ENCODE measurements at places on chromosomes 6 and 20.

GRCh38 chr20:52619101-52619500 is 353.1 kb upstream of the TSHZ2 start:
- no peak for DNase-seq

- no peak for DNase-seq
These were observed 10.2 kb downstream of the SYNDIG1 start for GRCh38 chr20:24479595-24479994.

GRCh38 chr6:56683882-56684281 is 41.2 kb upstream of the DST start:
- no peak for DNase-seq

DNA sequence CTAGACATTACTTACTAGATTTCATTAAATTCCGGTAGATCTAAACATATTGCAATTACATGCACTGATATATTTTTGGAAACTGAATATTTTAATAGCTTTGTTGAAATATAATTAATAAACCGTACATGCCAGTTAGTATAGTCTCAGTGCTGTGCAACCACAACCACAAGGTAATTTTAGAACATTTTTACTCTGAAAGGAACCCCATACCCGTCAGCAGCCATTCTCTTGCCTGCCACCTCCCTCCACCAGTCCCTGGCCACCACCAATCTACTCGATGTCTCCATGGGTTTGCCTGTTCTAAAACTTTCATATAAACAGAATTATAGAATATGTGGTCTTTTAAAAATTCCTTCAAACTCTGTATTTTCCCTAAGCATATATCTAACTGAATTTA is 293.9 kb downstream of the THBS2 start:
- DNase-seq: no peak

GRCh38 chr6:26420688-26421171 is 18.7 kb downstream of the BTN3A1 start:
- DNase-seq: no peak

GRCh38 chr6:101760843-101761621 is 367.5 kb downstream of the GRIK2 start:
- no peak for DNase-seq

DNA sequence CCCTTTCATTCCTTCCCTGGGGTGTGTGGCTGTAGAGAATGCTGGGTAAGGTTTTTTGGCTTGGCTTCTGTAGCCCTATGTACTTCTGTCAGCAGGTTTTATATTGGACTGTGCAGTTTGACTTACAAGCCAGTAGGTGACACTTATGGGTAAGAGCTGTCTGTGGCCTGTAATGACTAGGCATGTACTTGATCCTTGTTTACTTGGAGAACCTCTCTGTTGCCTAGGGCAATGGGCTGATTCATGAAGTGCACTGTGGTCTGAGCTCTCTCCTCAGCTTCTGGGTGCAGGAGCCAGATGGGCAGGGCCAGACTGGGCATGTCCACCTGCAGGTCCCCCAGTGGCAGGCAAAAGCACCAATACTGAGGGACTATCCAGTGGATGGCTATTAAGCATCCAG is 544.6 kb downstream of the ADGRB3 start:
- no peak for DNase-seq

GRCh38 chr6:38695227-38695900 is 7.6 kb downstream of the GLO1 start:
- DNase-seq: no peak

GRCh38 chr20:58963060-58963584 is 17.9 kb upstream of the NELFCD start:
- no peak for DNase-seq

DNA sequence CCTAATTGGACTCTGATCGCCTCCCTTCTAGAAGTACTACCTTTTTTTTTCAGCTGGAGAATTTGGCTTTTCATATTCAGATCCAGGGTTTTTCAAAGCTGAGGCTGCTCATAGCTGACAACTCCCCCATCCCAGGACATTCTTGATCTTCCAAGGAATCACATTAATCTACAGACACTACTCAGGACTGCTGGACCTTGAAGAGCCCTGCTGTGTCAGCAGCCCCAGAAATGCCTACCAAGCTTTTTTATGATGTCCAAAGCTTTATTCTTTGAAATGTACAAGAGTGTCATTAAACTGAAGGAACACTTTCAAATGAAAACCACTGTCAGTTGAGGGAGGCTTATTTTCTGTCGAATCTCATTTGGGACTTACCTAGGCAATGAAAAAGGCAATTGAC is 704.1 kb downstream of the PTPRT start:
- DNase-seq: no peak

- no peak for DNase-seq
These were observed 45.2 kb downstream of the BACH2 start for GRCh38 chr6:90251295-90251992.

GRCh38 chr6:149910721-149911151 is 12.2 kb downstream of the RAET1G start:
- DNase-seq: no peak

DNA sequence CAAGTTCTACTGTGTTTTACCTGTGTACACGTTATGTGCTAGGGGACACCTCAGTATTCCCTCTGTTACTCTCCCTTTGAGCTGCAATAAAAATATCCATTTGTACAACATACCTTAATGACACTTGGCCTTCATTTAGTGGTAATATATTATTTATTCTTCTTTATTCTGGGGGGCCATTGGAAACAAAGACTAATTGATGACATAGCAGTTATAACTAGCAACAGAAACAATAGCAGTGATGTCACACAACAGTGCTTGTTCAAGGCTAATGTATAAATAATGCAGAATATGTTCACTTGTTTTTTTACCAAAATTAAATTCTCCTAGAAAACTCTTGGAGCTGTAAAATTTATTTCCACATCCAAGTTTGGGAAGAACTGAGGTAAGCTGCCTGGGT is 92.2 kb upstream of the FAM83B start:
- DNase-seq: no peak

DNA sequence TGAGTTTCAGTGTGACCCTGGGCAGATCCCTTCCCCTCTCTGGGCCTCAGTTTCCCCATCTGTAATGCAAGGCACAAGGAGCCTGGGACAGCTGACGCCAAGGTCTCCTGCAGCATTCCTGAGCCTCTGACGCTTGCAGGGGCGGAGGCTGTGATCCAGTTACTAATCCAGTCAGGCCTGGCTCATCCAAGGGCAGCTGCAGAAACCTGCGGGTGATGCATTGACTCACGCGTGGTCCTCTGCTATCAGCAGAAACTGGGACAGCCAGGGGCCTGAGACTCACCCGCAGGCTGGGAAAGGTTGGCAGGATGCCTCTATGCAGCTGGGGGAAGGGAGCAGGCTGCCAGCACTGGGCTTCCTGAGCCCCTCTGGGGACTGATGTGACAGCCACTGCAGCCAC is 65.0 kb upstream of the SIRPA start:
- DNase-seq: no peak

GRCh38 chr20:11015440-11015839 is 341.6 kb upstream of the JAG1 start:
- no peak for DNase-seq

GRCh38 chr6:101883505-101883904 is 490.0 kb downstream of the GRIK2 start:
- DNase-seq: no peak

DNA sequence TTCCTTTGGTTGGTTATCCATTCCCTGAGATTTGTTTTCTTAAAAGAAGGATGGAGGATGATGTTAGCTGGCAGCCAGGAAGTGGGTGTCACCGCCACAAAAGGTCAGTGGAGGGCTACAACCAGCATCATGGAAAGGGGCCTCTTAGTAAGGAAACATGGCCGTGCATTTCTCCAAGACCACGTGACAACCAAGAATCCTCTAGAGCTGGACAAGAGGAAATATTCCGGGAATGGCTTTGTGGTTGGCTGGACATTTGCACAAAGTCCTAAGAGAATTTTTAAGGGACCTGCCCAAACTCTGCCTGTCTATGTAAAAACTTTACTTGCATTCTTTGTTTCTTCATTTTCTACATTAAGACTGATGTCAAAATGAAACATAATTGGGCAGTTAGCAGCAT is 399.9 kb upstream of the MARCKS start:
- no peak for DNase-seq

DNA sequence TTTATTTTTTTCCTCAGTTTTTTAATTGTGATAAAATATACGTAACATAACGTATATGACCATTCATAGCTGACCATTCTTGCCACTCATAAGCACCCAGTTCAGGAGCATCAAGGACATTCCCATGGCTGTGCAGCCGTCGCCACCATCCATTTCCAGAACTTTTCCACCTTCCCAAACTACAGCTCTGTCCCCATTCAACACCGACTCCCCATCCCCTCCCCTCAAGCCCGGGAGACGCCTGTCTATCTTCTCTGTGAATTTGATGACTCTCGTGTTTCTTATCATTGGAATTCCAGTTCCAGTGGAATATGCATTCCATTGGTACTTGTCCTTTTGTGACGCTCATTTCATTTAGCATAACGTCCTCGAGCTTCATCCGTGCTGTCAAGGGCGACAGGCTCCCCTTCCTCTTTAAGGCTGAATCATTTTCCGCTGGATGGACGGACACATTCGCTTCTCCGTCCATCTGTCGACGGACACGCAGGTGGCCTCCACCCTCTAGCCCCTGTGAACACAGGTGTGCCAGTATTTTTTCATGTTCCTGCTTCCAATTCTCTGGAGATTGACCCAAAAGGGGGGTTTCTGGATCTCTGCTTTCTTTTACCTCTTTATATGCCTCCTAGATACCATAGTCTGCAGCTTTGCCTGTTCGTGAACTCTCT is 88.1 kb downstream of the YTHDF1 start:
- DNase-seq: no peak

DNA sequence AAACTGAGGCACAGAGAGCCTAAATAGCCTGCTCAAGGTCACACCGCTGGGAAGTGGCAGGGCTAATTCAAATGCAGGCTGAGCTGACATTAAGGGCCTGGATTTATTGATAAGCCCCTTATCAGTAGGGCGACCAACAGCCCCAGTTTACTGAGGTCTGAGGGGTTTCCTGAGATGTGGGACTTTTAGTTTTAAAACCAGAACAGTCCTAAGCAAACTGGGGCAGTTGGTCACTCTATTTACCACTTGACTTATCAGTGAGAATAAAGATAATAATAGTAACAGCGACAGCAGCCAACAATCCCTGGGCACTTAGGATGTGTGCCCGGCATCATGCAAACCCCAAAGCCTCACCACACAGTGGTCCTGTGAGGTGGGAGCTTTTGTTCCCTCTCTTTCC is 27.6 kb downstream of the PREX1 start:
- no peak for DNase-seq

- no peak for DNase-seq
These were observed 15.6 kb upstream of the EYA4 start for GRCh38 chr6:133225560-133225959.

Measured in stimulated activated CD4-positive, alpha-beta T cell treated with anti-CD3 and anti-CD28 coated beads, Interleukin-2, amount 100 ng/mL, for 48 hours (primary cell).